ENCODE measurements at places on chromosomes 2 and 18.

- no peak for DNase-seq
Observed at GRCh38 chr2:200216310-200216709, 90.2 kb upstream of the SPATS2L start.

DNA sequence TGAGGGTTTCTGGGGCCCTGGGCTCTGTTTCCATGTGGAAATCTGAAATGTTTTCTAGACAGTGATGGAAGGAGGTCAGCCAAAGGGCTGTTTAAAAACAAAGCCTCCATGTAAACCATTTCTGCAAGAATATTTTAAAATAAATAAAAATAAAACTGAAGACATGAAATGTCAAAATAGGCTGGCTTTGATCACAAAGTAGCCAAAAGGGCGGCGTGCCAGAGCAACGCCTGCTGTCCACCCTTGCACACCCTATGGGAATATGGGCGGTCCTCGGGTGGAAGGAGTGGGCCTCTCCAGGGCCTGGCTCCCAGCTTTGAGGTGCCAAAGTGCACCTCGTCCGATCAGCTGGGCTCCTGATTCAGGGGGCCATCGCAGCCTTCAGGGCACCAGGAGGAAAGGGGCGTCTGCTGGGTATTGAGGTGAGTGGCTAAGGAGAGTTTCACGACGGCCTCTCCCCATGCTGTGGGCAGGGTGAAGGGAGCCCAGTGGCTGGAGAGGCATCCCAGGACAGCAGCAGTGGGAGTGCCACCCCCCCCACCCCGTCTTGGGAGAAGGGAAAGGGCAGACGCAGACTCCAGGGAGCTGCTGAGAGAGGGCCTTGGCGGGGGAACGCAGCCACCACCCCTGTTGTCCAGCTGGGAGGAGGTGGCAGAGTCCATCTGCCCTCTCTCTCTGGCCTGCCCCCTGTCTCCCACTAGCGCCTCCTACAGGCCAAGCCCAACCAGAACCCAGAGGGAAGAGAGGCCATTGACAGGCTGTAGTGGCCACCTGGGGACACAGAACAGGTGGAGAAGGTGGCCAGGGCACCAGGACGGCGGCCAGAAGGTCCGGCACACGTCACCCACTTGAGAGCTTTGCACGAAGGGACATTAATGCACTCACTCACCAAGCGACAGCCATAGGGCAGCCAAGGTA lies 5.7 kb upstream of the ERFE start:
- no peak for DNase-seq

DNA sequence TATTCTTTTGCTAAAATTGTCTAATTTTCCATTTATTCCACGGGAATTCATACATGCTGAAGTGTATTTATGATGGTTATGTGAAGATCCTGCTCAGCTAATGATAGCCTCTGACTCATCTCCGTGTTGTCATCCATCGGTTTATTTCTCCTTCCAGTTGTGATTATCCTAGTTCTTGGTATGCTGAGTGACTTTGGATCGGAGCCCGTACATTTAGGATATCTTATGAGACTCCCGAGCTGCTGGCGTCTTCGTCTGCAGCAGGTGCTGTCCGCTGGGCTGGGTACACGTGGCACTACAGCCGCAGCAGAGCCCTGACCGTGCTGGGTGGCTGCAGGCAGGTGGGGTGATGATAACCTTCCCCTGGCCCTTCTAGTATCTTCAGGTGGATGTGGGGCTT lies 40.1 kb upstream of the GALR1 start:
- no peak for DNase-seq

GRCh38 chr2:74128206-74128605 lies 19.5 kb downstream of the BOLA3 start:
- no peak for DNase-seq

DNA sequence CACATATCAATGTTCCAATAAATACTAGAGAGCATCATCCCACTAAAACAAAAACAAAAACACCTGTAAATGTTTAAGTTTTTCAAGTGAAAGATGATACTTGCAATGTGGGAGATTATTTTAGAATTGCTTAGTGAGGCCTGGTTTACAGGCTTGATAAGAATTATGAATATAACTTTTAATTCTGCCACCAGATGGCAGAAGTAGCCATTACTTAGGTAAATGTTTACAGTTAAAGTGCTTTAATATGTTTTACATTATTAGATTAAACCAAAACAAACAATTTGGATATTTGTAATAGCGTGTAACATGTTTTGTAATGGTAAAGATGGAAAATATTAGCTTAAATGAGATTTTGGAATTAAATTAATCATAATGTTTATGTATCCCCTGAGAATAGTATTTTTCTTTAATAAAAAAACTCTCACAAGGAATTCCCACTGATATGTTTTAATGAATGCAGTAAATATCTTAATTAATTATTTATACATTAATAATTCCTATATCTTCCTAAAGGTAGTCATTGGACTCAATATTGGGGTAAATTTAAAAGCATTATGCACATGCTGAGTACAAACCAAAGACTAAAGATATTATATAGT lies 522.0 kb downstream of the SPAG16 start:
- DNase-seq, result no peak

Measured in endothelial cell (in vitro differentiated cells).